ENCODE measurements at places on chromosomes 4 and X.

DNA sequence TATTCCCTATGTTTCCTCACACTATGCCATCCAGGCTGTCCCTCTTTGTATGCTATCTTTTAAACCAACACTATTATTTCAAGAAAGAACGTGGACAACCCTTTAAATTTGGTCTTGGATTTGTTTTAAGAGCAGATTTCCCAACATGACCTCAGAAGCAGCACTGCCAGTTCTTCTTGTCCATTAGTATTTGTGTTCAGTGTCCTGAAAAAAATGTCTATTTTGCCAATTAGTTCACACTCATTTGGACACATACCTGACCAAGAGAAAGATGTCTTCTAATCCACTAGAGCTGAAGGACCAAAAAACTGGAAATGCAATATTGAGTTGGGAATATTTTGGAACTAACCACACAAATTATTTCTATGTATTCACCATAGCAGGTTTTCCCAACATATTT lies 223.2 kb upstream of the CNKSR2 start:
- no peak overlapping the region for H3K27ac ChIP-seq
- DNase-seq = no peak
- H3K4me1 ChIP-seq = no peaks in the 10 kb centered on the region
- no peaks in the 10 kb centered on the region for H3K36me3 ChIP-seq

GRCh38 chr4:158102904-158103303 lies 69.9 kb downstream of the GASK1B start:
- no peaks in the 10 kb centered on the region for H3K4me1 ChIP-seq
- no peaks in the 10 kb centered on the region for H3K27me3 ChIP-seq
- H3K27ac ChIP-seq = no peak overlapping the region

GRCh38 chr4:120053911-120054310 lies 12.7 kb downstream of the MAD2L1 start:
- no peak overlapping the region for H3K27ac ChIP-seq
- H3K27me3 ChIP-seq = no peaks in the 10 kb centered on the region
- DNase-seq = no peak
- H3K4me1 ChIP-seq = peaks cover 3% of the 10 kb centered on the region
- no peak overlapping the region for H3K4me3 ChIP-seq

DNA sequence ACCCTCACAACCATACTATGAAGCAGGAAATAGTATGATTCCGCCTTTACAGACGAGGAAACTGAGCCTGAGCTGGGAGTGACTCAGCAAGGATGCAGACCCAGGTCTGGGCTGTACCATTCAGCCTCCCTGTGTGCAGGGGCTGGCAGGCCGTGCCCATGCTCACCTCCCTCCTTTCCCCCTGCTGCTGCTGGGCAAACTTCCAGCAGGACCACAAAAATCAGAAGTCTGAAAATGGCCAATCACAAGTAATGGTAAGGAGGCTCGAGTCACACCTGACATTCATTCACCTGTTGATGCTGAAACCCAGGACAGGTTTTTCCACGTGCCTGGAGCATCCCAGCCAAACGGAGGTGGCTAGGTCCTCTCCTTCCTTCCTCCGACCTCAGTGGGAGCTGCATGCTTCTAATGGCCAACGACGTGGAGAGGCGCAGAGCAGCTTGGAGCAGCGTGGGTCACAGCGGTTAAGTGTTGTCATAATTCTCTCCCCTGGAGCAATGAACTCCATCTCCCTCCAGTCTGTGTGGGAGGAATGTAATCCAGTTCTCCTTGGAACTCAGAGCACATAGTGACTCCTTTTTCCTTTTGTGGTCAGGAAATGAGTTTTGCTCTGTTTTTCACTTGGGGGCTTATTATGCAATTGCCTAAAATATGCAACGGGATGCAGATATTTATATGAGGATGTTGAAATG lies 371.7 kb downstream of the BCOR start:
- H3K36me3 ChIP-seq = no peaks in the 10 kb centered on the region
- H3K27me3 ChIP-seq = no peaks in the 10 kb centered on the region

Data from keratinocyte (primary cell).